Stimulated activated CD8-positive, alpha-beta memory T cell treated with anti-CD3 and anti-CD28 coated beads, Interleukin-7, amount 100 ng/mL, for 24 hours (primary cell): ENCODE measurements at places on chromosomes 4 and X.

- no peak for DNase-seq
Observed at GRCh38 chr4:86757468-86757867, 91.7 kb downstream of the SLC10A6 start.

DNA sequence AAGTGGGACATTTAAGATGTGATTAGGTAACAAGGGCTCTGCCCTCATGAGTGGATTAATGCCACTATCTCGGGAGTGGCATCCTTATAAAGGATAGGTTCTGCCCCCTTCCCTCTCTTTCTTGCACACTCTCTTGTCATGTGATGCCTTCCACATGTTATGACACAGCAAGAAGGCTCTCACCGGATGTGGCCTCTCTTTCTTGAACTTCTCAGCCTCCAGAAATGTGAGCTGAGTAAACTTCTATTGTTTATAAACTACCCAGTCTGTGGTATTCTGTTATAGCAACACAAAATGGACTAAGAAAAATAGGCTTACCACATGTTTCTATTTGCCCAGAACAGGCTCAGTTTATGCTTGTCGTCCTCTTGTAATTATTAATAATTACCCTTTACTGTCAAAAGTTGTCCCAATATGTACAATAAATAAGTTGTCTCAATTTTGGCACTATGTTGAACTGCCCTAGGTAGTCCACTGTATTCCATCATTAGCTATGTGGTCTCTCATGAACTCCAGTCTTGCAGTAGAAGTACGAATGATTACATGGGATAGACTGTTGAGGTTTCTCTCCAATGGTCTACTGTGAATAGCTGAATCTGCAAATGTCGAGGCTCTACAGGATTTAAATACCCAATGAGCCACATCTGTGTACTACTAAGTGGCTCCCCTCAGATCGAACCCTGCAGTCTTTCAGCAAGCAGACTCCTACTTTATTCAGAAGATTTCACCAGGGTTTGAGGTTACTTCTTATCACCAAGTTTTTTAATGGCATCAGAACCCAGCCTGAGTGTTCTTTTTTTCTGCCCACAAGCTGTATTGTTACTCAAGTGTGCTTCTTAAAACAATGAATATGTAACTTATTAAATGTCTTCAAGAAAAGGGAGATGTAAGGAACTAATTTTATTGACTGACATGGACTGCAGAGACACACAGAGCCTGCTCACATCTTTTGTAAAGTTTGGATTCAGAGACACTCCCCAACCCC, 102.0 kb upstream of the LEF1 start:
- DNase-seq = no peak

DNA sequence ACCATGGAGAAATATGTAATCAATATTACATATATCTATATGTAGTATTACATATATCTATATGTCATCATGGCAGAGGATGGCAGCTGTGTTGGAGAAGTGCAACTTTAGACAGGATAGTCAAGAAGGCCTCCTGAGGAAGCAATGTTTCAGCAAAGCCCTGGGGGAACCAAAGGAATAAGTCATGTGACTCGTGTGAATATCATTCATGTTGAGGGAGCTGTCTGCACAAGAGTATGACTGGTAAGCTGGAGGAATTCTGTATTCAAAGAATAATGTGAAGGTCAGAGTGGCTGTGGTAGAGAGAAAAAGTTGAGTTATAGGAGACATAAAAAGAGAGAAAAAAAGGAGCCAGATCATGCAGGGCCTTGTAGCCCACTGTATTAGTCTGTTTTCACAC, 92.9 kb upstream of the EDNRA start:
- DNase-seq = no peak

DNA sequence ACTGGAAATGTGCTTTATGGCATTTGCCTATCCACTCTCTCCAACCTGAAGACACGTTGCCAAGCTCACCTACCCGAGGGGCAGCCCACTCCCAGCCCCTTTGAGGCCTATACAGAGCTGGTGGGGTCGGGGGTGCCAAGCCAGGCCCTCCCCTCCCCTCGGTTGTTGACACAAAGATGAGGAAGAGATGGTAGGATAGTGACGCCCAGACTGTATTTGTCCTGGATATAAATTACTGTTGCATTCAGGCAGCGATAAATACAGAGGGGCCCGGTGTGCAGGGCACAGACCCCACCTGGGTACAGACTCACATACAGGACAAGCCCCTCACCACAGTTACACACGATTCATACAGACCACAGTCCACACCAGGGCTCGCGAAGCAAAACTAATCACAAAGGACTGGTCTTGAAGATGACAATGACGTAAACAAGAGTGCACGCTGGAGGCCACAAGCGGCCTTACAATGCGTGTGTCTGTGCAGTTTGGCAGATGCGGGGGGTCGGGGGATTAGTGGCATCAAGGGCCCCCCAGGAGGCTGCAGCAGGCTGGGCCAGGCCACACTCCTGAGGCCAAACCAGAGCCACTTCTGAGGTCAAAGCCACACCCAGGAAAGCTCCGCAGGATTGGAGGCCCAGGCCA, 14.6 kb downstream of the DGKQ start:
- DNase-seq = no peak

DNA sequence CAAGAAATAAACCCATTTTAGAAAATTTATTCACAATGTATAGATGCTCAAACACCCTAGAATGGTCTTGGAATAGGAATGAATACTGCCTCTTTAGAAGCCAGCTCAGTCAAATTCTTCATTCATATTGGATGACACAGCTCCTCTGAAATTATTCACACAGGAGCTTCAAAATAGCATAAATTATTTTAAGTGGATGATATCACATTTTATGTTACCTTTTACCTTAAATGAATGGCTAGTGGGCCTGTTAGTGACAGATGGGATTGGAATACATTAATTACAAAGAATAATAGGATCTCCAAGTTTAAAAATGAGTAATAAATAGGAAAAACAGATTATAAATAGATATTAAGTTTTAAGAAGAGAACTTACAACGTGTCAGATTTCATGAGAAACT, 184.4 kb downstream of the GABRB1 start:
- no peak for DNase-seq

DNA sequence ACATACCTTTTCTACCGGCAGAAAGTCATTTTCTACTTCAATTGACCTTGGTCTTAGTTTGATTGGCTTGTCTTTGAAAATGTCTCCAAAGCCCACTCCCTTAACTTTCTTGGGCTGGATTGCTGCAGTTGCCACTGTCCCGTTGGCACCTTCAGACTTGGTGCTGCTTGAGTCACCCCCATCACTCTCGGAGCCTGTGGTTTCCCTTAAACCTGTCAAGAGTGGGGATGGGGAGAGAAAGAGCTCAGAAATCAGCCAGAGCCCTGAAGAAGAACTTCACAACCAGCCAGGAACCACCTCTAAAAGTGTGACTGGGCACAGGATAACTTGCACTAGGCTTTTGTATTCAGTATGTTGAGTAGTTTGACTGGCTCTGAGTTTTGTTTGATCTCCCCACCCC, 168.5 kb upstream of the MAP3K15 start:
- DNase-seq = no peak

- DNase-seq = no peak
Observed at GRCh38 chrX:129773649-129774458, 5.9 kb upstream of the SASH3 start.
